Fibroblast of skin of left quadriceps (primary cell): ENCODE measurements at places on chromosomes 1 and 21.

- no peak for DNase-seq
These were observed 5.1 kb upstream of the MED18 start for GRCh38 chr1:28323720-28324119.

- DNase-seq, result no peak
These were observed 108.1 kb upstream of the EDN2 start for GRCh38 chr1:41592451-41593125.

GRCh38 chr1:108158893-108159453, 41.2 kb downstream of the SLC25A24 start:
- no peak for DNase-seq

DNA sequence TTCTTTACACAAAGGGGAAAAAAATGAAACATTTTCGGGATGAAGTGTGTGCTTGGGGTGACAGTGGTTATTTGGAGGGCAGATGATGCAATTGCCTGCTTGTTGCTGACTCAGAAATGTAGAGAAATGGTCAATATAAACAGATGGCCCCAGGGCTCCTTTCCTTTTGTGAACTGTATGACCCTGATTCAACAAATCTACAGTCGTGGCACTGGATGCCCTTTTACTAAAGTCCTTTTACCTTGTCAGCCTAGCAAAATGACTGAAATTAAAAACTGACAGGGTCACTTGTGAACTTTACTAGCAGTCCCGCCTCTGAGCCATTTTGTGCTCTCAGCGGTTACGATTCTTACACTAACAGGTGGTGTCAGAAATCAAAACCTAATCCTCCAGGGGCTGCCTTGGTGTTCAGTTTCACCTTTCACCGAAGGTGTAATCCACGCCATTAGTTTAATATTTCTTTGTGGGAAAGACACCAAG, 49.8 kb downstream of the GREM2 start:
- DNase-seq, result no peak

GRCh38 chr21:28913071-28913470, 79.6 kb downstream of the LTN1 start:
- no peak for DNase-seq

DNA sequence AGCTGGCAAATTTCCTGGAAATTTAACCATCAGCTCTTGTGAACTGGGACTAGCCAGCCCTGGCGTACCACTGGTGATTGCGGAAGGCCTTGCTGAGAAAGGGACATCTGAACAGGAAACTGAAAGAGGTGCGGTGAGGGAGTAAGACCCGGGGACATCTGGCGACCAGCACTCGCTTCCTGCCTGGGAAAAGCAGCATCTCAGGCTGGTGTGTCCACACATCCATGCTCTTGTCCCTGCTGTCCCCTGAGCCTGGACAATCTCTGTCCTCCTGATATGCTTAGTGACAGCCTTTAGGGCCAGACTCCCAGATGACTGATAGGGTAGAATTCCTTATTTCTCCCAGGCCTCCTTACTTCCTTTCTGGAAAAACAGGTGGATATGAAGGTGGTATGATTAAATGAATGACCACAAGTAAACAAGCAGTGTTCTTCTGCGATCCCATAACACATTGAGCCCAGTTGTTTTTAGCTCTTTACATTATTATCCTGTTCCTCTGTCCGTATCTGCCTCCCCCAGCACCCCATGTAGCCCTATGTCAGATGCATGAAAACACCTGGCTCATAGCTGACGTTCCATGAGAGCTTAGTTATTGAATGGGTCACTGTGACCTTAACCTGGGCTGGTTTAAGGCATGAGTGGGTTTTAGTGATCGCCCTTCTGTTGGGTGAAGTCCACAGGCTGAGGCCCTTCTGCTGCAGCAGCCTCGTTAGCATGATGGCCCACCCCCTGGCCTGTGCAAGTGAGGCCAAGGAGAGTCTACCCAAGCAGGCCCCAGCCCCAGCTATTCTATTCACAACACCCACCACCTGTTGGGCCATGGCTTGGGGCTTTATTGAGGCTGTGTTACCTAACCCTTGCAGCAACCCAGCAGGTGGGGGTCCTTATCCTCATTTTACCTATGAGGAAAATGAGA, 76.1 kb upstream of the GADD45A start:
- DNase-seq, result no peak

DNA sequence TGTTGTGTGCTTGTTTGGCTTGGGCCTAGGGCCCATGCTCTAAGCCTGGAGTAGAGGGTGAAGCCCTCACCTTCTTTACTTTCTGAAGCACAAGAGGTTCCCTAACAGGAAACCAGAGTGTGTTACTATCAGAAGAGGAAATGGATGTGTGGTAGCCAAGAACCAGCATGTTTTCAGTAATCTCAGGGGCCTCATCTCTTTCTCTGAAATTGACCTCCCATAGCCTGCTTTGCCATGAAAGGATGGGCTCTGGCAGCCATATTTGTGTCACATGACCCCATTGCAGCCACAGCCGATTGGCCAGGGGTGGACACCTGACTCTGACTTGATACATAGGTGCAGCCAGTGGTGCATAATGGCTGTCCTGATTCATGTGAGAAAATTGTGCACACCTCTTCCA, 18.6 kb downstream of the A3GALT2 start:
- DNase-seq, result no peak

- DNase-seq, result no peak
These were observed 4.2 kb downstream of the SPATA46 start for GRCh38 chr1:162372159-162373071.

- DNase-seq, result no peak
These were observed 6.6 kb downstream of the GNG4 start for GRCh38 chr1:235642943-235643371.

DNA sequence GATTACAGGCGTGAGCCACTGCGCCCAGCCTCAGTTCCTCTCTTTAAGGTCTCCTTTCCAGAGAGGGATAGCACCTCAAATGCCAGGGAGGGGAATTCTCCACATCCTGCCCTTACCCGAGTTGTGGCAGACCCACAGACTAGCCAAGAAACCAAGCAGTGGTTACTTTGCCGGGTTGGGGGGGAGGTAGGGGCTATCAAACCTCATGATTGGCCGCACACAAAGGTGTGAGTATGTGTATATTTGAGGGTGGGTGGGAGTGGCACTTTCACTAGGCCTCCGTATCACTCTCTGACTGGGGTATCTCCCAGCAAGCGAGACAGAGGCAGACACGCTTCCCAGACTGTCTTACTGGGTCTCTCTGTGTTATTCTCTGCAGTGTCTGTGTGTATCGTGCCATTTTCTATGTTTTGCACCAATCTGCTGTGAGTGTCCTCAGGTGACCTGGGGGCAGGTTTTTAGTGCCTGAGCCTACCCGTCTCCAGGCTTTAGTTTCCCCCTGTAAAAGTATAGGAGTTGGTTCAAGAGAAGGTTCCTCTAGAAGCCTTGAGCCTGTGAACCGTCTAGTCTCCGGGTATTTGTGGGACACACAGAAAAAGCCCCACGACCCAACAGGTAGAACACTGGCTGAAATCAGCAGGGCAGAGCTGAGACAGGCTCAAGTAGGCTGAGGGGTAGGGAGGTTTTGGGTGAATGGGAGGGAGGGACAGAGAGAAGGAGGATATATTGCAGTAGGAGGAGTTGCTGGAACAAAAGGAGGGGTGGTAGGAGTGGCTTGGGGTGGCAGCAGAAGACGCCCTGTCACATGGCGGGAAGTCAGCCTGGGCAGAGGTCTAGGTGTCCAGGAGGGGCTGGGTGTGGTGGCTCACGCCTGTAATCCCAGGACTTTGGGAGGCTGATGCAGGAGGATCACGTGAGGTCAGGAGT, 10.3 kb downstream of the LMNA start:
- DNase-seq, result no peak

DNA sequence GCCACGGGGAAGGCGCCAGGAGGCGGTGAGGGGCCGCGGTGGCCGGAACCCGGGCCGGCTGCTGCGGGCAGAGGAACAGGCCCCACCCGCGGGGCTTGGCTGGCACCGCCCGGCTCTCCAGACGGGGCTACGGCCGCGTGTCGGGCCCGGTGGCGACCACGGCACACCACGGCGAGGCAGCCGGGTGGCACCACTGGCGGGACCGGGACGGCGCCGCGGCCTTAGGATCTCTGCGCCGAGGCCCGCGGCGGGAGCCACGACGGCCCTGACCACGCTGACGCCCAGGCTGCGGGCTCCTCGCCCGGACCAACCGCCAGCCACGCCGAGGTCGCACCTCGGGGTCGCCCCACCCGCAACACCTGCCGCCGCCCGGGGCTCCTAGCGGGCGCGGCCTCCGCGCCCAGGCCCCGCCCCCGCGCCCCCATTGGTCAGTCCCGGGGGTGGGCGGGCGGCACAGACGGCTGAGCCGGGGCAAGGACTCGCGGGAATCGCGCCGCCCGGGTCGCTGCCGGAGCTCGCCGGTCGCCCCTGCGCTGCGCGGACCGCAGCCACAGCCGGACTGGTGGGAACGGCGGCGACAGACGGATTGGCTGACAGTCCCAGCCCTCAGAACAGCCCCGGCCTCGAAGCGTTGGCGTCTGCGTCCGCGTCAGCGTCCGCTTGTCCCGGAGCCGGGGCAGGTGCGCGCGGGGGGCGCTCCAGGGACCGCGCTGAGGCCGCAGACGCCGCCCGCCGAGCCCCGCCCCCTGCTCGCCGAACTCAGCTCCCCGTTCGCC, at the start of gene BMP8A:
BMP8A (plus strand) TSS at position 491 of the 776 bp plus-strand sequence. CDS start 356 bp downstream, outside the sequence.
- no peak for DNase-seq

DNA sequence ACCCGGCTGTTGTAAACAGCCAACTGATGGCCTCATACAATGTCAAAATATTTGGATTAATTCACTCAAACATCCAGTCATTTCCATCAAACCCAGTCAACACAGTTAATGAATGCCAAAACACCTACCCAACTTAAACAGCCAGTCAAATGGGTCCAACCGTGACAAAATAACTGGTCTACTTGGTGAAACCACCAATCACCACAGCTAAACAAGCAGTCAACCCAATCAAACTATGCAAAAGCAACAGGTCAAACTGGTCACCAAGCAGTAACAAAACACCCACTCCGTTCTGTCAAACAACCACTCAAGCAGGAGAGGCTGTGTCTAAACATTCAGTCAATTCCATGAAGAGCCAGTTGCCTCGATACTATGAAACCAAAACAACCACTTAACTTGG, 119.2 kb downstream of the FOXD2 start:
- DNase-seq, result no peak

- DNase-seq, result no peak
These were observed 18.3 kb downstream of the CAPN2 start for GRCh38 chr1:223730479-223731132.

DNA sequence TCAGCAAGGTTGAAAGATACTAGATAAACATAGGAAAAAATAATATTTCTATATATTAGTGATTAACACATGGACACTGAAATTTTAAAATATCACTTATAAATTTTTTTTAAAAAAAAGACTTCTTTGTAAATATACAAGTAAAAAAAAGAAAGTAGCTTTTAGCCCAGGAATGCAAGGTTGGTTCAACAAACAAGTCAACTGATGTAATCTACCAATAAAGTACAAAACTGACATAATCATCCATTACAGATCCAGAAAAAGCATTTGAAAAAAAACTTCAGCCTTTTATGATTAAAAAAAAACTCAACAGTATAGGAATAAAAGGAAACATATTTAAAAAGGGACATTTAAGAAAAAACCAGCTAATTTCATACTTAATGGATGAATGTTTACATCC, 48.4 kb downstream of the TRMT1L start:
- no peak for DNase-seq

GRCh38 chr1:221810406-221810805, 68.5 kb upstream of the DUSP10 start:
- DNase-seq, result peak; percentile 74

GRCh38 chr1:175963740-175964139, 220.3 kb upstream of the TNR start:
- DNase-seq, result no peak

- DNase-seq, result no peak
These were observed 66.9 kb downstream of the CDC7 start for GRCh38 chr1:91567583-91567982.

GRCh38 chr1:96643519-96643918, 78.1 kb upstream of the PTBP2 start:
- DNase-seq, result no peak

- no peak for DNase-seq
These were observed 1510.3 kb downstream of the AMY1C start for GRCh38 chr1:105260001-105260400.

- DNase-seq, result no peak
These were observed 33.5 kb downstream of the UTP25 start for GRCh38 chr1:209861242-209861641.

GRCh38 chr1:79716447-79716846, 709.9 kb upstream of the ADGRL4 start:
- DNase-seq, result peak; percentile 20

DNA sequence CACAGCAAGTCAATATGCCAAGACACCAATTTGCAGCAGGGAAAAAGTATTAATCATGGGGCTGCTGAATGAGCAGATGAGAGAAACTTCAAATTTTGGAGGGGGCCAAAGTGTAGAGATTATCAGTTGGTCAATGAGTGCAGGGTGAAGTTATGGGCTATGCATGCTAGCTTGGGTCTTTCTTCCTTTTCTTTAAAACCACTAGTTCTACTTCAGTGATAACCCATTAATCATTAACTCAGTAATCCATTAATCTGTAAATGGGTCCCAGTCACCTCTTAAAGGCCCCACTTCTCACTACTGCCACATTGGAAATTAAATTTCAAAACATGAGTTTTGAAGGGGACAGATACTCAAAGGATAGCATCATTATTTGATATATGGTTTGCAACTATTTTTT, 688.6 kb upstream of the ADGRL4 start:
- DNase-seq, result no peak

DNA sequence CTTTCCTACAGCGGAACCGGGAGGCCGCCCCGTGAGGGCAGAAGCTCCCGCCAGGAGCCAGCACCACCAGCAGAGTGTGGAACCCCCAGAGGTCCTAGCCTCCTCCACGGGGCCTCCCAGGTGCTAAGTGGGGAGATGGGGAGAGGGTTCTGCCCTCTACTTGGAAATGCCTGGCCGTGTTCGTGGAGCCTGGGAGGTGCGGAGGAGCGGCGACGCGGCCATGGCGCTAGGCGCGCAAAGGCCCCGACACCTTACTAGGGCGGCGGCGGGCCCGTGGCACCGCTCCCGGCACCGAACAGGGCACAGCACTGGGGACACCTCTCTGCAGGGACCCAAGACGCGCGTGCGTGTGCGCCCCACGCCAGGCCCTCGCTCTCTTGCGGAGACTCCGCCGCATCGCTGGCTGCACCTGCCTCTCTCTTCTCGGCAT, 1.3 kb upstream of the CACNA1E start:
- no peak for DNase-seq

DNA sequence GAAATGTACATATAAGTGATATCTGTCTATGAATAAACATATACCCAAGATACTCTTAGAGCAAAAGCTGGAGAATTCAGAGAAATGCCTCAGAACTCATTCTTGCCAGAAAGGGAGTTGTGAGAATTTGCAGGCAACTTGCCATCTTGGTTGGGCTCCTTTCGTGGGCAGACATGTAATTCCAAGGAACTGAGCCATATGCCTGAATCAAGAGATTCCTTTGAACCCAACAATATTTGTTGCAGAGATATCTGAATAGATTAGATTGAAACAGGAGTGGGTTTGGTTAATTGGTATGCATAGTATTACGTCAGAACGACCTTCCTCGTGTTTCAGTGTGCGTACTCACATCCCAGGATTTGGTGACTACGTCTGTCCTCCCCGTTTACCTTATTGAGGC, 67.0 kb downstream of the TGFB2 start:
- peak; percentile 52 for DNase-seq
